ENCODE measurements at places on chromosomes 3 and 15.

GRCh38 chr3:14929310-14930074, 17.9 kb upstream of the NR2C2 start:
- DNase-seq = no peak

GRCh38 chr3:71240034-71240433, 343.5 kb downstream of the FOXP1 start:
- no peak for DNase-seq

GRCh38 chr3:162292409-162292808, 795.8 kb downstream of the OTOL1 start:
- DNase-seq = no peak

- DNase-seq = no peak
Measured at GRCh38 chr3:118436697-118437262, 597.9 kb downstream of the IGSF11 start.

DNA sequence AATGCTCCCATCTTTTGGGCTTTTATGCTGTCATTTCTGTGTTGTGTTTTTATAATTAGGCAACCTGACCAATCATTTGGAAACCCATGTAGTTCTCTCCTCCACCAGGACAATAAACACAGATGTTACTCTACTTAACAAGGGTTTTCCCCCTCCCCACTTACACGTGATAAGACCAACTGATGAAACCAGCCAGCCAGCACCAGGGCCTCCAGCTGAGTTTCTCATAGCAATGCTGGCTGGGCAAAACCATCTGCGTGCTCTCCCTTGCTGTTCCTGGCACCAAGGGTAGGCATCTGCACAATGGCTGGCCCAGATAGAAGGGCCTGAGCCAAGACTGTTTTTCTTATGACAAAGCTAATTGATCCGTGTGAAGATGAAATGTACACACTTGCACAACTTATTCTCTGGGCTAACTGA, 310.4 kb downstream of the PLCL2 start:
- no peak for DNase-seq
